Esophagus mucosa (tissue), 1 donor: ENCODE measurements at places on chromosomes 13 and 19. TPM values are rescaled to one million over a fixed set of nuclear protein-coding genes. Genes with fewer than 3 reads are reported as not detected.
A peak's percentile ranks its signal among the peaks of the same experiment; 100 is the strongest.

C1QTNF9B gene
- total RNA-seq, result not detected

- ATAC-seq, result peak; percentile 88
Measured at GRCh38 chr13:113448885-113449692, 4.2 kb downstream of the ADPRHL1 start.

GRCh38 chr19:29566496-29567054, 39.5 kb upstream of the POP4 start:
- ATAC-seq, result no peak

GRCh38 chr19:28324275-28325060, 888.5 kb downstream of the UQCRFS1 start:
- ATAC-seq, result no peak

ZNF99 gene
- total RNA-seq, result not detected

DNA sequence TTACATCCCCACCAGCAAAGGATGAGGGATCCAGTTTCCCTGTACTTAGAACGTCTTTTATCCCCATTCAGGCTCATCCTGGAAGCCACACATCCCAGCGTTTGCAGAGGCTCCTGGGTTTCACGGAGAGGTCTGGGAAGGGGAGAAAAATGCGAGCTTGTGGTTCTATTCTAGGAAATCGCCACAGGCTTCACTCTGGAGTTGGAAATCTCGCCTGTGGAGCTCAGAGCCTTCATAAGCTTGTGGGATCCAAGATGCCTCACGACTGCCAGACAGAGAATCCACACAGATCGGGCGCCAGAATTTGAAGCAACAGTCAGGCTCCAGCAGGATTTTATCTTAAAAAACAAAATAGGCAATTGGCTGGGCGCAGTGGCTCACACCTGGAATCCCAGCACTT, 157.9 kb downstream of the PTPRS start:
- no peak for ATAC-seq

ELL gene
- total RNA-seq, result 7.5 TPM

- ATAC-seq, result peak; percentile 57
Measured at GRCh38 chr13:38686577-38687245, at the start of gene FREM2. TSS of gene FREM2 (plus strand) at chr13:38687077. CDS start at chr13:38687345, 268 bp downstream.

GRCh38 chr13:20161275-20161950, 561 bp upstream of the GJA3 start:
- ATAC-seq, result peak; percentile 42

GRCh38 chr19:5891938-5892771, 11.4 kb downstream of the NDUFA11 start:
- ATAC-seq, result peak; percentile 45

DNA sequence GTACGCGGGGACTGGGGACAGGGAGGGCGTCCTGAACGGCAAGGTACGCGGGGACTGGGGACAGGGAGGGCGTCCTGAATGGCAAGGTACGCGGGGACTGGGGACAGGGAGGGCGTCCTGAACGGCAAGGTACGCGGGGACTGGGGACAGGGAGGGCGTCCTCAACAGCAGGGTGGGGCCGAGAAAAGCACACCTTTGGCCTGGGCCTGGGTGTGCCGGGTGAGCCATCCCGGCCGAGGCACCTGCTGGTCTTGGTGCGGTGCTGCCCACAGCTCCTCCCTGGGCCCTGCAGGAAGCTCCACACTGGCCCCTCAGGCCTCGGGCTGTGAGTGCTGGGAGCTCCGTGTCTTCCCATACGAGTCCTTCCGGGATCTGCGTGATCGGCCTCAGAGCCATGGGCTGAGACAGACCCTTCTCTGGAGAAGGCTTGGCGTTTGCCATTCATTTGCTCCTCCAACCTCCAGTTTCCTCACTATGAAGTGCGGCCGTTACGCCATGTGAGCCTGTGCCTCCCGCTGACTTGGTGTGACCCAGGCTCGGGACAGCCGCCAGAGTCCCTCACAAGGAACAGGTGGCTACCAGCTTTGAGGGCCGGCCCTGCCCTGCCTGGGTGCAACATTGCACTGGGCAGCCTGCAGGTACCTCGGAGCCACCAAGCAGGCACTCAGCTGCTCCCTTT, 7.8 kb upstream of the ZNF554 start:
- no peak for ATAC-seq

DNA sequence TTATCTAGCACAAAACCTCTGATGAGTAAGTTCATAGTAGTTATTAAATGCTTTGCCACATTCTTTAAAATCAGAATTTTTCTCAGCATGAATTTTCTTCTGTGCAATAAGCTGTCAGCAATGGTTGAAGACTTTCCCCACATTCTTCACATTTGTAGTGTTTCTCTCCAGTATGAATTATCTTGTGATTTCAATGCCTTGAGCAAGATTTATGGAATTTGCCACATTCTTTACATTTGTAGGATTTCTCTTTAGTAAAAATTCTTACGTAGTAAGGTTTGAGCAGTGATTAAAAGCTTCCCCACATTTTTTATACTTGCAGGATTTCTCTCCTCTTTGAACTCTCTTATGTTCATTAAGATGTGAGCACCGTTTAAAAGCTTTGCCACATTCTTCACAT, 33.6 kb downstream of the ZNF682 start:
- no peak for ATAC-seq

- no peak for ATAC-seq
Measured at GRCh38 chr13:110347088-110347487, 40.0 kb downstream of the COL4A2 start.

DNA sequence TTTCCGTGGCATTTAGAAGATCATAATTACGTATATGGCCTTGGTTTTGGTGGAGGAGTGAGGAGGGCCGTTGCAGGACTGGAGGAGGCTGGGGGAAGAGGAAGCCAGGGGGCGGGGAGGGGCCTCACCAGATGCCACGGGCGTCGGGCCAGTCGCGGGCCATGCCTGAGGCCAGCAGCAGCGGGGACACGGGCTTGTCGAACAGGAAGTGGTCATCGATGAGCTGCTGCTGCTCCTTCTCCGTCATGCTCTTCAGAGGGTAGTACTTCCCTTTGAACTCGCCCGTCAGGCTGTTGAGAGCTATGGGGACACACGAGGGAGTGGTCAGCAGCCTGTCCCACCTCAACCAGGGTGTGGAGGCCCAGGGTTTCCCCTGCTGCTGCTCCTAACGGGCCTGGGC, 11.1 kb downstream of the CKM start:
- ATAC-seq, result peak; percentile 18

- peak; percentile 9 for ATAC-seq
Measured at GRCh38 chr19:33460221-33460908, 61.2 kb downstream of the PEPD start.

DNA sequence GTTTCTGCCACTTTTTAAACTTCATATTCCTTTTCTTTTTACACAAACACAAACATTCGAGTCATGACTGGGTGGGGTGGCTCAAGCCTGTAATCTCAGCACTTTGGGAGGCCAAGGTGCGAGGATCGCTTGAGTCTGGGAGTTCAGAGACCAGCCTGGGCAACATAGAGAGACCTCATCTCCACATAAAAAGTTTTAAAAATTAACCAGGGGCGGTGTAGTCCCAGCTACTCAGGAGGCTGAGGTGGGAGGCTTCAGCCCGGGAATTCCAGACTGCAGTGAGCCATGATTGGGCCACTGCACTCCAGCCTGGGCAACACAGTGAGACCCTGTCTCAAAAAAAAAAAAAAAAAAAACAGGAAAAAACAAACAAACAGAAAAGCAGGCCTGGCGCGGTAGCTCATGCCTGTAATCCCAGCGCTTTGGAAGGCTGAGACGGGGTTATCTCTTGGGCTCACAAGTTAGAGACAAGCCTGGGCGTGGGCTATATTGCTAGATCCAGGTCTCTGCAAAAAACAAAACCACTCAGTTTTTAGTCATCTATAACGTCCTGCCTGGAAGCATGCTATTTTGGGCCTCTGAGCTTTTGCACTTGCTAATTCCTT, 583 bp upstream of the BAX start:
- ATAC-seq, result no peak

GRCh38 chr13:40982772-40983171, 36.3 kb downstream of the ELF1 start:
- ATAC-seq, result peak; percentile 66

GRCh38 chr13:32261567-32261966, 53.6 kb downstream of the ZAR1L start:
- peak; percentile 70 for ATAC-seq

DNA sequence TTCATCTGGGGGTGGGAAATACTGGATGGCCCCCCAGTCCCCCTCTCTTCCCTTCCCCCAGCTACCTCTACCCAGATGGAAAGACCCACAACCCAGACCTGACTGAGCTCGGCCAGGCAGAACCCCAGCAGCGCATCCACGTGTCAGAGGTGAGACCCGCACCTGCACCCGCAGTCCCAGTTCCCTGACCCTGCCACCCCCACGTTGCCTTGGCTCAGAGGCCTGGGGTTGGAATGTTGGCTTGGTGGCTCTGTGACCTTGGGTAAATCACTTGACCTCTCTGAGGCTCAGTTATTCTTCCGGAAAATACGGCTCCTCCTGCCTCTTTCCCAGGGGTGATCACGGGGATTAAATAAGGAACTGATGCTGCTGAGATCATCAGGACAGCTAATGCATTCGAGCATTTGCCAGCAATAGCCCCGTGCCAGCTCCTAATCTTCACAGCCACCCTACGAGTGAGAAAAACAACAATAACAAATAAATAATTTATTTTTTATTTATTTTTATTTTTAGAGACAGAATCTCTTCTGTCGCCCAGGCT, 12.3 kb downstream of the CBLC start:
- ATAC-seq, result no peak

GRCh38 chr13:80574113-80574850, 233.4 kb upstream of the SPRY2 start:
- ATAC-seq, result no peak

DNA sequence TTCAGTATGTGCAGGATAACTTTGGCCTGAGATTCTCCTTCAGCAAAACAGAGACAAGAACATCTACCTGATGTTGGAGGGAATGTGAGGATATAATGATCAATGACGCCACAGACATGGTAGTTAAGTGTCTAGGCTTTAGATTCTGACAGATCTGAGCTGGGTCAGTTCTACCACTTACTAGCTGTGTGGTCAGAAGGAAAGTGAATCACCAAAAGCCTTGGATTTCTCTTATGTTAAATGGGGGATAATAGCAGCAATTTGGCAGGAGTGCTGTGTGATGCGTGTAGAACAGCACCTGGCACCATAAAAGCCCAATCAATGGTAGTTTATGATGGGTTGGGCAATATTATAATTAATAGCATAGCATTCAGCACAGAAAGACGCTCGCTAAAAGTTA, 41.7 kb downstream of the RXFP2 start:
- ATAC-seq, result no peak

- no peak for ATAC-seq
Measured at GRCh38 chr13:108682714-108683113, 53.3 kb downstream of the MYO16 start.

- peak; percentile 28 for ATAC-seq
Measured at GRCh38 chr19:892243-892893, 619 bp downstream of the MED16 start.

- ATAC-seq, result peak; percentile 88
Measured at GRCh38 chr19:48588670-48589401, 17.7 kb upstream of the SPACA4 start.

- no peak for ATAC-seq
Measured at GRCh38 chr19:38655148-38655824, 7.8 kb downstream of the ACTN4 start.

DNA sequence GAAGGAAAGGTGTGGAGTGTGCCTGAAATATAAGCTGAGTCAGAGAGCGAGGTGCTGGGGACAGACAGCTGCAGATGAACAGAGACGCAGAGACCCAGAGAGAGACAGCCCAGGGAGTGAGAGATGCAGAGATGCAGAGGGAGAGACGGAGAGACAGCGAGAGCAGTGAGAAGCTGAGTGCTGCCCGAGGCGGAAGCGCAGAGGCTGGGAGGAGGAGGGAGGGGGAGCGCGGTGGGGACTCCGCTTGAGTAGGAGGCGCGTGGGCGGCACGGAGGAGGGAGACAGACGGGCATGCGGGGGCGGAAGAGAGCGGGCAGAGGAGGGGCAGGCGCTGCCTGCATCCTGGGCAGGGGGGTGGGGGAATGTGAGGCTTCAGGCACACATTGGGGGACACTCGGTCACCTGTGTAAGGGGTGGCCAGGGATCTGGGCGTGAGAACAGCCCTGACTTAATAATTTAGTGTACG, 25.7 kb downstream of the SLC8A2 start:
- no peak for ATAC-seq

DNA sequence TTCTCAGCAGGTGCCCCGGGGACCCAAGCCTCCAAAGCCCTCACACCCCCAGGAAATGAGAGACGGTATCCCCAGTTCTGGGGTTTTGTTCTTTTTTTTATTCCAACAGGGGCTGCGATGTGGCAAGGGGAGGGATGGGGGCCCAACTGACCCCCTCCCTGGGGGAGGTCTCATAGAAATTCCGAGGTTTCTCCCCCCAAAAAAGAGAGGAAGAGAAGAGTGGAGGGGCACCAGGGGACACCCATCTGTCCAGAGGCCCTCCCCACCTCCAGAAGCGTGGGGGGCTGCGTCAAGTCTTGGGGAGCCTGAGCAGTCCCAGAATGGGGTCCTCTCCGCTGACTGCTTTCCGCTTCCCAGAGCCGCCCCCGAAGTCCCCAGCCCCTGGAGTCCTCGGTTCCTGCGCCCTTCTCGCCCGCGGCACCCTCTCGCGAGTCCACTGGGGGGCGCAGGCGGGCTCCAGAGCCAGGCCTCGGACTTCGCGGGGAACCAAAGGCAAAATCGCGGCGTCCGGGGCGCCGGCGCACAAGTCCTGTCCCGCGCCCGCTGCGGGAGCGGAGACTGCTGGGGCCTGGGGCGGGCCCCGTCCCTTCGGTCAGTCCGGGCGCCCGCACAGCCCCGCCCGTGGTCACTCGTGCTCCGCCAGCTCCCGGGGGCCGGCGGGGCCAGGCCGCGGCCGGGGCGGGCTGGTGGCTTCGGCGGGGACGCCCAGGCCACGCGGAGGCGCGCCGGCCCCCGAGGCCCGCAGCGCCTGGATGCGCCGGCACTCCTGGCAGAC, 4.4 kb upstream of the ATP1A3 start:
- peak; percentile 11 for ATAC-seq

DNA sequence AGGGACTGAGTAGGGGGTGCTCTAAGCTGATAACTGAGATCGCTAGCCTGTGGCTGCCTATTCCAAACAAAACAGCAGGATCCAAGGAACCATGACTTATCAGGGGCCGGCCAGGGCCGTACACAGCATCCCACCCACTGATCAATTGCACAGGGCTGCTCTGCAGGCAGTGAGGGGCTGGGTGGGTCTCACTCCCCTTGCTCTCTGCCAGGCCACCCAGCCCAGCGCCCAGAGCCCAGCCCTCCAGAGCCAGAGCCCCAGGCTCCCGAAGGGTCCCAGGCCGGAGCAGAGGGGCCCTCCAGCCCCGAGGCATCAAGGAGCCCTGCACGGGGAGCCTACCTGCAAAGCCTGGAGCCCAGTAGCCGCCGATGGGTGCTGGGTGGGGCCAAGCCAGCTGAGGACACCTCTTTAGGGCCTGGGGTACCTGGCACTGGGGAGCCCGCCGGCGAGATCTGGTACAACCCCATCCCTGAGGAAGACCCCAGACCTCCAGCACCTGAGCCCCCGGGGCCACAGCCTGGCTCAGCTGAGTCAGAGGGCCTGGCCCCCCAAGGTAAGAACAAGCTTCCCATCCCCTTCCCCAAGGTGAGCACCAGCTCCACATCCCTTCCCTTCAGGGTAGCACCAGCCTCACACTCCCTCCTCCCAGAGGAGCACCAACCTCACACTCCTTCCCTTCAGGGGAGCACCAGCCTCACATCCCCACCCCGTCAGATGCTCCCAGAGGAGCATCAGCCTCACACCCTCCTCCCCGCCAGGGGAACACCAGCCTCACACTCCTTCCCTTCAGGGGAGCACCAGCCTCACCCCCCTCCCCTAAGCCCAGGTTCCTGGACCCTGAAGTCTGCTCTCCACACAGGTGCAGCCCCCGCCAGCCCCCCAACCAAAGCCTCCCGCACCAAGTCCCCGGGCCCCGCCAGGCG, 1.9 kb downstream of the SYDE1 start:
- ATAC-seq, result no peak
